NCI-H2227 treated with DMSO at 0.1 percent for 48 hours (cell line): ENCODE measurements at places on chromosomes 2 and 18.

GRCh38 chr18:63683152-63683551 is 19.6 kb upstream of the SERPINB11 start:
- no peak for DNase-seq

- DNase-seq, result no peak
These were observed 9.8 kb downstream of the AFTPH start for GRCh38 chr2:64533882-64534281.

- no peak for DNase-seq
These were observed 70.6 kb downstream of the CTAGE1 start for GRCh38 chr18:22346953-22347605.

GRCh38 chr2:126698376-126698775 is 42.4 kb downstream of the GYPC start:
- DNase-seq, result no peak

DNA sequence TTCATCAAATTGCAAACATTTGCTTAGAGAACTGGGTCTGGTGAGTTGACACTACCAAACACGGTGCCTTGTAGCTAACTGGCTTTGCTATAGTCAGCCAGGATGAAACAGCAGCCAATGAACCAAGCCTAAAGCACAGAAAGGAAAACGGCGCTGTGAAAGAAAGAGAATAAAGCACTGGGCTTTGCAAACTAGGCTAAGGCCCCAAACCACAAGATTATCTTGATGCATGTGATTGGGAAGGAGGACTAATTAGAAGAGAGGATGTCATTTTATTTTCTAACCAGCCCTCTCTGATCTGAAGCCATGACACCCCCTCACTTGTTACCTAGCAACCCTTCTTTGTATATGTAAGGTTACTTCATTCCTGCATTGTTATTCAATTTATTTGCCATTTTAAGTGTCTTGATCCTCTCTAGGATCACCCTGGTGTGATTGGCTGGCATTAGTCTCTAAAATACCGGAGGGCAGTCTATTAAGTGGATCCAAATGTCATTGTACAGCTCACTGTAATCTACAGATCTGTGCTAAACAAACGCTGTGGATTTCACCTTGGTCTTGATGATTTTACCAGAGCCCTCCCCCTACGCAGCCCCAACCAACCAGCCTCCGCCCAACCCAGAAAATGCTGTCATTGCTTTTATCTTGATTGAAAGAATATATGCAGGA is 395.4 kb upstream of the ACVR2A start:
- DNase-seq, result peak; percentile 80

DNA sequence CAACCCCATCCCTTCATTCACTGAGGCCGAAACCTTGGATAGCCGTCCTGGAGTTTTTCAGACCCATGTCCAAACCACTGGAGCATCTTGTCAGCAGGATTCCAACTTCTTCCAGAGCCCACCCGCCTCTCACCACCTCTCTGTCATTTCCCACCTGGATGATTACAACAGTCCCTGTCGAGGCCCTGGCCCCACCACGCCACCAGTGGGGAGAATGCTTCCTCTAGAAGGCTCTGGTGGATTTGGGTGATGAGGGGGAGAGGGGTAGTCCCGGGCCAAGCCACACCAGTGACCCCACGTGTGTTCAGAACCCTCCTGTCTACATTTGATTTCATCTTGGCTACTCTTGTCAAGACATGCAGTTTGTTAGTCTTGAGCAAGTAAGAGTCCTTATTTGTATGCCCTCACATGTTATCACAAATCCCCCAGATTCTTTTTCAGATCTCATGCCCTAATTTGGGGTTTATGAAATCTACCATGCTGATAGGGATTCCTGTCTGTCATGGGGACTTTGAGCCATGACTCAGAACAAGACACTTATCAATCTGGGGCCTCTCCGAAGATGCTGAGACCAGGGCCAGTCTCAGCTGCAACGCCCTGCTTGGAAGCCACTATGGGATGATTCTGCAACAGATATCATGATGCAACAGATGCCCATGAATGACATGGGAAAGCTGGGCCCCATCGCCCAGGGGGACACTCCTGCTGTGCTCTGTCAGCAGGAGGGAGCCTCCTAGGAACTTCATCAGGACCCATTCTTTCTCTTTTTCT is 186.1 kb downstream of the ZFP36L2 start:
- no peak for DNase-seq

- DNase-seq, result no peak
These were observed 68.6 kb upstream of the COL5A2 start for GRCh38 chr2:189248141-189248540.
